Muscle of leg (tissue), 16 donors: ENCODE measurements at places on chromosomes 5 and 9.

DNA sequence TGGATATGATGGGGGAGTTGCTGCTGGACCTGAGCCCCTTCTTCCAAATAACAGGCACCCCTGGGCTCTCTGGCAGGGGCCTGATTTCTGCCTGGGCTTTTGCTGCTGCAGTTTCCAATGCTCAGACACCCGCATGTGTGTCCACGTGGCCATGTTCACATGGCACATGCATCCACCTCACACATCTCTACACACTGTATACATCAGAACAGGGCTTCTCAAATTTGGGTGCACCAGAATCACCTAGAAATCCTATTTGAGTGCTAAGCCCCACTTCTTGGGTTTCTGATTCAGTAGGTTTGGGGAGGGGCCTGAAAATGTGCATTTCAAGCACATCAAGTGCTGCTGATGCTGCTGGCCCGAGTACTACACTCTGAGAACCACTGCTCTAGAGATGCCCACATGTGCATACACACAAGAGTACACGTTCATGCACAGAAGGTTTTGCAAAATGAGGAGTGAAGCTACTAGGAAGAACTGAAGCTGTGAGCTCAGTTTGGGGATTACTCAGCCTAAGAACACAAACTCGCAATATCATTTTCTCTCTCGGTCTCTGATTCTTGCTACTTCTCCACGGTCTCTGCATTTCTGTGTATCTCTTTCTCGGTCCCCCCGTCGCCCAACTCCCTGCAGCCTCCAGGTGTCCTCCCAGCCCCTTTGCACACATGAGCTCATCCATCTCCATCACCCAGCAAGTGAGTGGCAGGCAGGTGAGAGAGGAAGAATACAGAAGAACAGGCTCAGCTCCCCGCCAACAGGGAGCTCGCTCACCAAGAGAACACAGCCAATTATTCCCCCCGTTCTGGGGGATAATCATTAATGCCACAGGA, 97.0 kb downstream of the PCDH1 start:
- DNase-seq: no peak

GRCh38 chr5:144230806-144231205, 60.1 kb downstream of the KCTD16 start:
- no peak for DNase-seq

DNA sequence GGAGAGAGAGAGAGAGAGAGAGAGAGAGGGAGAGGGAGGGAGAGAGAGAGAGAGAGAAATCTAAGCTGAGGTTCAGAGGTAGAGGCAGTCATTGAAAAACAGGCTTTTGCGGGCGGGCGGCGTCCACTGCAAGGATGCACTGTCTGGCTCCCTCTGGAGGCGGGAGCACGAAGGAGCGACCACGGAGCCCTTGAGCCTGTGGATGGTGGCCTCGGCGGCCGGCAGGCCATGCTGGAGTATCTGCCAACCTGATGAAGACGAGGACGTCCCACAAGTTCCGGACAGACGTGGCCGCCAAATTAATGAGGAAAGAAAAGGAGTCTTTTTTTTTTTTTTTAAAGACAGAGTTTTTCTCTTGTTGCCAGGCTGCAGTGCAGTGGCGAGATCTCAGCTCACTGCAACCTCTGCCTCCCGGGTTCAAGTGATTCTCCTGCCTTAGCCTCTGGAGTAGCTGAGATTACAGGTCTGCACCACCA, 2.2 kb upstream of the CCDC125 start:
- DNase-seq: peak; percentile 85

- no peak for DNase-seq
Observed at GRCh38 chr5:37417347-37417746, 38.2 kb downstream of the WDR70 start.

- no peak for DNase-seq
Observed at GRCh38 chr5:118793091-118793490, 195.3 kb downstream of the DTWD2 start.

DNA sequence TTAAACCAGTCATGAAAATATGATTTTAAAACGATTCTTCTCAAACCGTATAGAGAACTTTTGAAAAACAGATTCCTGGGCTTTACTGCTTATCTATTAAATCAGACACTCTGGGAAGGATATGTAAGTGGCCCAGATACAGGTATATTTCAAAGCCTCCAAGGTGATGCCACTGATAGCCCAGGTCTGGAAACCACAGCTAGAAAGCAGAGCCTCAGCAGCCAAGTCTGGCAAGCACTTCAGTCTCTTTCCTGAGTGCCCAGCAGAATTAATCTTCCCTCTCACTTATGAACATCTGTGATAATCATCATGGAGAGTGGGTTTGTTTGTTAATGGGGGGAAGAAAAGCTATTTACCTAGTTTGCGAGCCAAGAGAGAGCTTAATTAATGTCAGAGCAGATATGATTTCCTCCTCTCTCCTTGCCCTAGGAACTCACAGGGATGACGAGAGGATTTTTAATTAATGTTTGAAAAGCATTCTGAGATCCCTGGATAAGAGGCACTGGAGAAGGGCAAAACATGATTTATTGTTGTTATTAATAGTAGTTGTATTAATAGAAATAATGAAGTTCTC, 368.4 kb downstream of the TLE1 start:
- peak; percentile 26 for DNase-seq

- DNase-seq: no peak
Observed at GRCh38 chr5:135240283-135240633, 158.8 kb downstream of the MACROH2A1 start.

GRCh38 chr9:10793306-10793705, 180.5 kb upstream of the PTPRD start:
- DNase-seq: no peak

DNA sequence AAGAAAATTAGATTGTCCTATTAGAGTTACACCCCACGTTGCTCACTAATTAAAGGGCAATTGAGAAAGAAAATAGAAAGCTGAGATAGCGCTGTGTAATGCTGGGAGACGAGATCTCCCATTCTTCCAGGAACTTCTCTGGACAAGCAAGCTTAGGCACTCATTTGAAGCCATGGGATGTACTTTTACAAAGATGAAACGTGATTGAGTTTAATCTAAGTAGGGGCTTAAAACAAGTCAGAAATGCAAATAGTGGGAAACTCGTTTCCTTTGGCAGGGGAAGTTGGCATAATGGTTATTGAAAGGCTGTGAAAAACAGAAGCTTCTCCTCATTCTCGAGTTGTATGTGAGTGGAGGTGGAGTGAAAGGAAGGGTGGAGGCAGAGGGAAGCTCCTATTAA, 3.7 kb downstream of the PRDM6 start:
- no peak for DNase-seq

DNA sequence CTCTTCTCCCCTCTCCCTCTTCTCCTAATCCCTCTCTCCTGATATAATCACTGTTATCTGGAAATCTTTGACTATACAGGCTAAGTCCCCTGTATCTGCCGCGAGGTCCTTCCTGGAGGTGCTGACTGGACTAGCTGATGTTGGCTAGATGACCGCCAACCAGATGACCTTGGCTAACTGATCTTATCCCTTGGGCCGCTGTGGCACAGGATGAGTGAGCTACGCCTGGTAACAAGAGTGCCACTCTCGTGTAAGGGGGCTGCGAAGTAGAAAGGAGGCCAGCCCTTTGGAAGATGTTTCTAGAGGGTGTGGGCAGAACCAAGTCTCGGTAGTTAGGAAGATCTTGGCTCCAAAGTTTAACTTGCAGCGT, 345 bp upstream of the PRRC1 start:
- no peak for DNase-seq

DNA sequence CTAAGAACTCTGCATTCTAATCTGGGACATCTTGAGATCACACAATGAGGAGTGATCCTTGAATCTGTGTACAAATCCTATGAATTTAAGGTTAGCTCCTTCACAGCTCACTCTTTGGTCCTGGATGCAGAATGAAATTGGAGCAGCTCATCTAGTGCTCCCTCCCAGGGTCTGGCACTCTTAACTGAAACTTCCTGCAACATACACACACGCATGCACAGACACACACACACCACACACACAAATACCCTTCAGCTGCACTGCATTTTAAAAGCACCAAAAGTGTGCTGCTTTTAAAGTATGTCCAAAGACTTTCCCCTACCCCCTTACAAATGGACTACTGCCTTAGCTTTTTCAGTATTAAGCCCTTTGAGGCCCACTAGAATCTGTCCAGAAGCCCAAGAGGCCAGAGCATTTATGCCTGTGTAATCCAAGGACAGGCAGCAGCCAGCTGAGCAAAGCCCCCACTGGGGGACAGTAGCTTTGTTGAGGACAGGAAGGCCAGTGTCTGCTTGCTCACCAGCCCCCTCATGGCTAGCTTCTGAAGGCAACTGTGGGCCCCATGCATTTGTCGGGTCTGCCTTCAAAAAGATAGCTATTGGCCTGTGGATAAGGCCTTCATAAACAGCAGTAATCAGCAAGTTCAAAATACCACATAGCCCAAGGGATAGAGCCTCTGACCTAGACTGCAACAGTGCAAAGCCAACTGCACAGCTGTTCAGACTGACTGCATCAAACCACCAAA, 43.6 kb downstream of the CDO1 start:
- peak; percentile 80 for DNase-seq

- no peak for DNase-seq
Observed at GRCh38 chr9:78438211-78438610, 141.3 kb downstream of the PSAT1 start.

GRCh38 chr5:74310997-74311930, 329.3 kb downstream of the ENC1 start:
- DNase-seq: peak; percentile 59

DNA sequence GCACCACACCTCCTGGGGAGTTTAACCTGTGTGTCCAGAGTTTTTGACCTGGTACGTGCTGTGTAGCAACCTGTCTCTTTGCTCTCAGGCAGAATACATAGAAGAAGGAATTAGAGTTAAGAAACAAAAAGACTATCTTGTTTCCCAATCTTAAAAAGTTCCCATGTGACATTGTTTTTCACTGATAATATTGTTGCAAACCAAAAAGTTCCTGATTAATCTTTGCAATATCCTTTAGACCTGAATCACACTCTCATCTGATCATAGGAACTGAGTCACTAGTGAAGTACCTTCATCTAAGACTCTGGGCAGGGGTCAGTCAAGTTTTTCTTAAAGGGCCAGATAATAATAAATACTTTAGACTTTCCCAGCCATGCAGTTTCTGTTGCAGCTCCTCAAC, 35.1 kb downstream of the BASP1 start:
- DNase-seq: no peak

DNA sequence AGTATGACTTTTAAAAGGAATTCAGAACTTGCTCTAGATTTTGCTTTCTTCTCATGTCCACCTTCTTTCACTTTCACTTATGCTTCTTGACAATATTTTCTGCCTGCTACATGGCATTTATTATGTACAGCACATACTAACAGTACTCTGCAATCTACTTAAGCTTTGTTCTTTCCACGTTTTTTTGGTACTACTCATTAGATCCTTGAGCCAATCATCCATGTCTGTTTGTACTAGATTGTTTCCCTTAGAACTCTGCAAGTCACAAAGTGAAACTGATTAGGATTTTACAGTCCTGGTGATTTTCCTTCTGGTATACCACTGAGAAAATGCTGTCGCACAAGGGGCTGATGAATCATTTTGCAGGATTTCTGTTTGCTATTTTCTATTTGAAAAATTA, 78.3 kb downstream of the PARP8 start:
- no peak for DNase-seq

- DNase-seq: no peak
Observed at GRCh38 chr5:10982626-10983025, 221.6 kb upstream of the DAP start.

- no peak for DNase-seq
Observed at GRCh38 chr9:21708260-21708711, 94.2 kb upstream of the MTAP start.

- no peak for DNase-seq
Observed at GRCh38 chr5:137155261-137156000, 343.7 kb downstream of the SPOCK1 start.

- DNase-seq: peak; percentile 20
Observed at GRCh38 chr9:3992924-3993323, 306.9 kb downstream of the GLIS3 start.

DNA sequence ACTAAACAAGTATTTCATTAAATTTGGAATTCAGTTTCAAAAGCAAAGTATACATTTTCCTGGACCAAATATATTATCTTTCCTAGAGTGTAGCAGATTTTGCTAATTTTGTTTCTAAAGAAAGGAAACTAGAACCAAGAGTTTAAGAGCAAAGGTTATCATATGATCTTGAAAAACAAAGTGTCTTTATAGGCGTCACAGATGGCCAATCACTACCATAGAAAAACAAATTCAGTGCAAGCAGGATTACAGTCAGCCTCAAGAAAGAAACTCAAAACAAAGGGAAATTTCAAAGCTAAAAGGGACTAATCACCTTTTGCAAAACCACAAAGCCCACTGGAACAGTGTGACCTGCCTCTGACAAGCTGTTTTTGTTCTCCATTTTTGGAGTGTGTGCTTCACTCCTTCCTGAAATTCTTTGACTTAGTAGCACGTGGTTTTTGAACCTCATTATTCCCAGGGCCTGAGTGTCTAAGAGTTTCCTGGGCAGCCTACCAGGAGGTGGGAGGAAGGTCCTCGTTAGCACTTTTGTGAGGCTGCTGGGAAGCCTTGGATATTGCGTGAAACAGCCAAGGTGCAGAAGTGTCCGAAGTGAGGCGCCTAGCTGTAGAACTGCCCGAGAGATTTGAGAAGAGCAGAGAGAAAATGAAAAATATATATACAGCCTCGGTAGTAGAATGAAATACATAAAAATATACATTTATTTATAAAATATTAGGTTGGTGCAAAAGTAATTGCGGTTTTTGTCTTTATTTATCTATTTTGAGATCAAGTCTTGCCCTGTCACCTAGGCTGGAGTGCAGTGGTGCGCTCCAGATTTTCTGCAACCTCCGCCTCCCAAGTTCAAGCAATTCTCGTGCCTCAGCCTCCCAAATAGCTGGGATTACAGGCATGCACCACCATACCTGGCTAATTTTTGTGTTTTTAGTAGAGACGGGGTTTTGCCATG, 246.1 kb downstream of the MARCHF11 start:
- DNase-seq: peak; percentile 12

DNA sequence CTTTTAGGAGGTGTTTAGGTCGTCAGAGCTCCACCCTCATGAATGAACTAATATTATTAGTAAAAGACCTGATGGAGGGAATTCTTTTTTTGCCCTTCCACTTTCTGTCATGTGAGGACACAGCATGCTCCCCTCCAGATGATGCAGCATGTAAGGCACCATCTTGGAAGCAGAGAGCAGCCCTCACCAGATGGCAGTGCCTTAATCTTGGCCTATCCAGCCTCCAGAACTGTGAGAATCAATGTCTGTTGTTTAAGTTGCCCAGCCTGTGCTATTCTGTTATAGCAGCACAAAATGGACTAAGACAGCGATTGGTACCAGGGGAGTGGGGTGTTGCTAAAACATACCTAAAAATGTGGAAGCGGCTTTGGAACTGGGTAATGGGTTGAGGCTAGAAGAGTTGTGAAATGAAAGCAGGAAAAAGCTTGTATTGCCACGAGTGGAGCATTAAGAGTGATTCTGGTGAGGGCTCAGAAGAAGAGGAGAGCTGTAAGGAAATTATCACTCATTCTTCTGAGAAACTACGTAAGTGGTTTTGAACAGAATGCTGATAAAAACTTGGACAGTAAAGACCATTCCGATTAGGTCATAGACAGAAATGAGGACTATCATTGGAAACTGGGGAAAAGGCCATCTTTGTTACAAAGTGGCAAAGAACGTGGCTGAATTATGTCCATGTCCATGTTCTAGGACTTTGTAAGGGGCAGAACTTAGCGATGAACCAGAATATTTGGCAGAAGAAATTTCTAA, 28.6 kb downstream of the PTPDC1 start:
- no peak for DNase-seq

GRCh38 chr9:133460405-133461175, 812 bp downstream of the CACFD1 start:
- peak; percentile 66 for DNase-seq
